ENCODE measurements at places on chromosomes 12 and 14.
A peak's percentile ranks its signal among the peaks of the same experiment; 100 is the strongest.

GRCh38 chr12:119153477-119154434 is 25.0 kb upstream of the HSPB8 start:
- DNase-seq: peak; percentile 63

DNA sequence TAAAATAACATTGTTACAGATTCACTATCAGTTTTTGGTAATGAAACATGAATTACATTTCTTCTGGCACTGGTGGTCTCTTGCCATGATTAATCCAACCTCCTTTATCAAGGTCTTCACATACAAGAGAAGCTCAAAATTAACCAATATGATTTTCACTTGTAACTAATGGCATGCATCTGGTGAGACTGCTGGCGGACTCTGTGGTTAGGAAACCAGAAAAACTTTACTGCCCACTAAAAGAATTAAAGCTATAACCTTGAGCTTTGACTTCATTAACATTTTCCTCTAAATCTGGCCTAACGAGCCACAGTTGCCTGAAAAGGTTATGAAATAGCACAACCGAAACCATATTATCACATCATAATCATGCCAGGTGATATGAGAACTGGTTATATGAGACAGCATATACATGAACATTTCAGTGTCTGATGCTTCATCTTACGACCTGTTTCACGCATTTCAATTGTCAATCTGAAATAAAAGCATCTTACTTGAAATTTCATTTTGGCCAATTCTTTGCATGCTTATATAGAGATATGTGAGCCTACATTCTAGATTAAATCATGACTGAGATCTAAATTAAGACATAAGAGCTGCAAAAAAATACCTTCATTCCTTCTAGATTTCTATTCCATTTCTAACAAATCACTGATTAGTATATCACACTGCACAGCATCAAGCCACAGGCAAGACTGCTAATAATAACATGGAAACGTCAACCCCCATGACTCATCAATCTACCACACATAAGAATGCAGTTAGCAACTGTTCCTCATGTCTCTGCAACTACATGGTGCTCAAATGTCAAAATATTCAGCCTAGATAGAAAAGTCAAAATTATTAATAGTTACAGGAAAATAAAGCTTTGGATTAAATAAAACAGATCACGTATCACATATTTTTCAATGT is 89.3 kb downstream of the OSBPL8 start:
- DNase-seq: peak; percentile 67

GRCh38 chr12:67222302-67222701 is 46.9 kb upstream of the CAND1 start:
- peak; percentile 29 for DNase-seq

GRCh38 chr12:48972952-48973483 is 1.5 kb upstream of the WNT10B start:
- DNase-seq: no peak

GRCh38 chr14:68779761-68780323 is 13.0 kb downstream of the ZFP36L1 start:
- peak; percentile 93 for DNase-seq

- DNase-seq: no peak
Measured at GRCh38 chr12:2640281-2640680, 154.5 kb upstream of the FKBP4 start.

- DNase-seq: no peak
Measured at GRCh38 chr14:54839701-54840119, 62.9 kb downstream of the GCH1 start.

DNA sequence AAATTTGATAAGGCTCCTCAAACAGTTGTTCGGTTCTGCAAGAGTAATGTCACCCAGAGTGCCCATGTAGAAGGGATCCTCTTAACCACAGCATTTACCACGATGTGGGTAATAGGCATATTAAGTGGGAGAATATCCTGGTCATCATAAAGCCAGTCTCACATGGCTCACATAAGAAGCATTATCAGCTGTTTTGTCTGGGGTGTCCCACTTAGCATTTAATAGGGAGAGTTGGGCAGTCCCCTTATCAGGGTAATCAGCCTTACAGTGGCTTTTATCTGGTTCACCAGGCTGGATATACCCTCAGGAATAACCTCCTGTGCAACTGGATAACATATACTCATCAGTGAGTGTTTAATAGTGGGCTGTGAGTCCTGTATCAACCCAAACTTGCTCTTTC is 12.9 kb upstream of the TMEM263 start:
- no peak for DNase-seq

DNA sequence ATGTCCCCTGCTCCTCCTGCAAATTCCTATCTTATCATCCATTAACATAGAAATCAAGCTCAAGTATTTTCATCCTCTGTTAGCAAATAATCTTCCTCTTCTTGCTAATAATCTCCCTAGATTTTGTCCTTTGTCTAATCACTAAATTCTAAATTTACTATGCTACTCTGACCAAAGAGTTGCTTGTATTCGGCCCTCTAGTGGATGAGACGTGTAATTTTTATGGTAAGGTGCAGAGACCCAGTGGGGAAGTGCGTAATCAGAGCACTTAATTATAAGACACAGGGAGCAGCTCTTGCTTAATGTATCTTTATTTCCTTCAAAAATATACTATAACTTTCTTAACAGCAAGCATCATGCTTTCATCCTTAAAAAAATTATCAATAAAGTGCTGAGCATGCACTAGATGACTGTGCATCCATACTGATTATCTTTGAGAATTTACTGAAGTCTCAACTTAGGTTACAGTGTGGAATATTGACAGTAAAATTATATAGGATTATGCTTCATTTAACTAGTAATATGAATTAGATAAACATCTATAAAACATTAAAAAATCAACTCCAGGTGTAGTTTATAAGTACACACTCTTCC is 212.6 kb downstream of the SLC16A7 start:
- peak; percentile 36 for DNase-seq

DNA sequence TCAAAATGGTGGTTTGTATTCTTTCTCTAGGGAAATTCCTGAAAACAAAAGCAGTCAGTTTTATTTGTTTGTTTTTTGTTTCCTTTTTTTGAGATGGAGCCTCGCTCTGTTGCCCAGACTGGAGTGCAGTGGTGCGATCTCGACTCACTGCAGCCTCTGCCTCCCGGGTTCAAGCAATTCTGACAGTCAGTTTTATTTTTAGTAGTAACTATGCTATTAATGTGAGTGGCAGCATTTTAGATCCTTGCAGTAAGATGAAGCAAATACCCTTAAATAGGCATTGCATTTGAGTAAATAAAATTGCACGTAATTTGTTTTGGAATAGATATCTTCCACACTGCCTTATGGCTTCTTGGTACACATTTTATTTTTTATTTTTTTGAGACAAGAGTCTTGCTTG is 23.6 kb downstream of the YY1 start:
- no peak for DNase-seq

GRCh38 chr12:3491938-3492792 is 1.2 kb downstream of the PRMT8 start:
- peak; percentile 65 for DNase-seq

GRCh38 chr12:55700255-55701018 is 7.3 kb downstream of the ITGA7 start:
- DNase-seq: no peak

DNA sequence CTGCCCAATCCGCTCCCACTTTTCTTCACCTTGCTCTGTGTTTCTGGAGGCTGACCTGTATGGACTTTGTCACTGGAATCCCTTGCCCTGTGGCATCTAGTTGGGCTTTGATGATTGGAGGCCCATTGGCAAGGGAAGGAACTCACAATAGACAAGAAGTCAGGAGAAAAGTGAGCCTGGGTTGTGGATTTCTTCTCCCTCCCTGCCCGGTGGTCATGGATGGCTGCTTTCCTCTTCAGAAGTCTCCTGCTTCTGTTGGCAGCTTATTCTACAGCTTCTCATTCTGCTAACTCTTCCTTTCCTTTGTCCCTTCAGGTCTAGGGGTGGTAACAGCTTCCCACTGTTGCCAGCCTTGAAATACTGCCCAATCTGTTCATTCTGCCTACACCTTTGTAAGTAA is 13.9 kb upstream of the CCDC60 start:
- no peak for DNase-seq

- no peak for DNase-seq
Measured at GRCh38 chr14:93017898-93018297, 94.9 kb downstream of the CHGA start.

GRCh38 chr12:104457746-104458693 is 1.3 kb downstream of the CHST11 start:
- DNase-seq: no peak

- no peak for DNase-seq
Measured at GRCh38 chr12:118183711-118184110, 47.8 kb downstream of the PEBP1 start.

DNA sequence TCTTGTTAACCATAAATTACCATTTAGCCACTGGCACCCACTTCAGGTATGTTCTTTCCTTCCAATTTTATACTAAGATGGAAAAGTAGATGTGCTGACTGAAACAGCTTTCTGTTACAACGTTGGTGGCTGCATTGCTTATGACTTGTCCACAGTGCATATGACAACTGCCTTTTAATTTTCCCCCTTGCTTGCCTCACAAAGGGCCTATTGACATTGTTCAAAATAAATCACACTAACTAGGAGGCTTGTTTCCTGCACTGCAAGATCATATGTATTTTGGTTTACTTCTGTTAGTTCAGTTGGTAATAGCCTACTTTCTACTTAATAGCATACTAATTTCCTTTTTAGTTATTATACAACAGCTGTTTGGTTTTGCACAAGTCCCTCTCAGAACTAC is 55.4 kb downstream of the SCAF11 start:
- no peak for DNase-seq

- DNase-seq: no peak
Measured at GRCh38 chr12:47303995-47304560, 224.3 kb upstream of the AMIGO2 start.

- no peak for DNase-seq
Measured at GRCh38 chr12:22066310-22066709, 20.3 kb downstream of the CMAS start.

GRCh38 chr12:25107920-25108319 is 87.0 kb downstream of the DNAI7 start:
- DNase-seq: no peak

GRCh38 chr12:25903603-25904245 is 54.8 kb upstream of the RASSF8 start:
- DNase-seq: no peak

GRCh38 chr12:14885718-14886221 is at the start of gene MGP:
Gene MGP, minus strand, starts transcription at chr12:14885854. Its CDS starts 63 bp downstream, at chr12:14885791.
- DNase-seq: peak; percentile 93

DNA sequence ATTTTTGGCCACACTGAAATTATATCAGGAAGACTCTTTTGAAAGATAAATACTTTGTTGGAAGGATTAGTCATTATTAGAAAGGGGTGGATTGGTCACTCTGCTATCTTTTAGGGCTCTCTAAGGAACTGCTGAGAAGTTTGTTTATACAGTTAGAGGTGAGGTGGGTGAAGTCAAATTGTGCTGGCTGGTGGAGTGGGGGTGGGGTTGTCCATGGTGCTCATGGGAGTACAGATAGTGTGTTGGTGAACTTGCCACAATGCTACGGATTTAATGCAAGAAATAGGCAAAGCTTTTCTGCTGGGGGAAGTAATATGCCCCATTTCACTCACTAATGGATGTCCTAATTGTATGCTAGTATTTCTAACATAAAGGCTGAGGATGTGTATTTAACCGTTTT is 35.8 kb downstream of the SUSD6 start:
- DNase-seq: no peak

DNA sequence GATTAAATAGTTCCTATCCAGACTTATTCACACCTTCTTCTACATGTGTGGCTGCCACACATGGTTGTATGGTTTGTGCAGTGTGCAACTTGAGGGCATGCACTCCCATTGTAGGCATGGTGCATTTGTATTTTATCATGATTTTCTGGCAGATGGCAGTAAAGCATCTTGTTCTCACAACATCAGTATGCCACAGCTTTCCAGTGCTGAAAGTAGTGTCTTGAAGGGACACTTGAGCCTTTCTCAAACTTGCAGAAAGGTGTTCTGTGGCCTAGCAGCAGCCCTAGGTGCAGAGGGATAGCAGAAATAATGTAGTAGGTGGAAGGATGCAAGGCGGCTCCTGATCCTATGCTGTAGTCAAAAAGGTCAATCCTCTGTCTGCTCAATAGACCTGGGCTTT is 72.9 kb downstream of the LMNTD1 start:
- no peak for DNase-seq

DNA sequence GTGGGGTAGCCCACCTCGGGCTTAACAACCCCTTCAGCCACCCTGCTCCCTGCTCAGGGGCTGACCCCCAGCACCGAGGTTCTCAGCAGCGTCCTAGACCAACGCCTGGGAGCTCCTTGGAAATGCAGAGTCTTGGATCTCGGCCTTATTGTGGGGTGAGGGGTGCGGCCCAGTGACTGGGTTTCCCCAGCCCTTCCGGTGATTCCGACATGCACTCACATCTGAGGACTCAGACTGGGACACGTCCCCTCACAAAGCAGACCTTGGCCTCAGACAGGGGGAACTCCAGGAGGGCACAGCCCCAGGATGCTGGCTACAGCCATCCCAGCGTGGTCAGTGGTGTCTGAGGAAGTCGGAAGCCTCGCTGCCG is 117.7 kb downstream of the RFLNA start:
- no peak for DNase-seq

- peak; percentile 78 for DNase-seq
Measured at GRCh38 chr12:108734200-108734906, 3.0 kb upstream of the CORO1C start.

GRCh38 chr14:103503296-103503695 is 19.3 kb downstream of the CKB start:
- no peak for DNase-seq

DNA sequence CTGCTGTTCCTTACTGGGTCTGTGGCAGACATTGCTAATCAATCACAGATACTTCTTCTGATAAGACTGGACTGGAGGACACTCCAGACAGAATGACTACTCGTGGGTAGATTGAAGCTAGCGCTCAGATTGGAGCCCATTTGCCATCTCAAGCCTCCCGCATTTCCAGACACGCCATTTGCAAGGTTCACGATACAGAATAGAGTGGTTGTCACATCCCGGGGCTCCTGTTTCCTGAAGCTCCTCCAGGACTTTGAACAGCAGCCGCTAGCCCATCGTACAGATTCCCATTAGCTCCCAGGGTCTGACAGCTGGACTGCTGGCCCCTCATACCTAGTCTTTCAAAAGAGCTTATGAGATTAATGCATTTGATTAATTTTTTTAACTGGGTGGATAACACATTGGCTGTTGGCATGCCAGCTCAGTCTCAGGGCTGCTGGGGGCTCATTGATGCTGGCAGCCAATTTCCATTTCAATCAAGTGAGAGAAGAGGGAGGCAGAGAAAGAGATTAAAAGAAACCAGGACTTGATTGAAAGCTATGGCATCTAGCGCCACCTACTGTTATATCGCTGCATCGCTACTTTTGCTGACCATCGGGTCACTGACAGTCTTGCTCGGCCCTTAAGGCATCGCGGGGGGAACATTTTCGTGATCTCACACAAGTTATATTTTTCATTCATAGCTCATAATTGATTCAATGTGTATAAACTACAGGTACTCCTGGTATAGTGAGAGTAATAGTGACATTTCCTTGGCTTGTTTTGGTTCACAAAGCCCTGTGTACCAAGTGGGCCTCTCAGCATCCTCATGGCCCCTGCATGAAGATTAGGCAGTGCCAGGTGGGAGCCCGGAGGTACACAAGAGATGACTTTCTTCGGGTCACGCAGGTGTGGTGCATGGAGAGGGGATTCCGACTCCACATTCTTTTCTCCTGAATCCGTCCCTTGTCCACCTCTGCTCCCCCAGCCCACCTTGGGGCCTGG is 78.6 kb downstream of the CCDC60 start:
- peak; percentile 46 for DNase-seq

GRCh38 chr14:24701062-24701461 is 67.1 kb upstream of the GZMB start:
- no peak for DNase-seq

Measured in umbilical cord (tissue), 2 donors.